ENCODE measurements at places on chromosomes 7 and 10. TPM values are rescaled to one million over a fixed set of nuclear protein-coding genes. Genes with fewer than 3 reads are reported as not detected.

GRCh38 chr10:30830315-30831230 is 201.0 kb upstream of the LYZL2 start:
- no peak for DNase-seq

- no peak for DNase-seq
These were observed 505 bp downstream of the NUDCD3 start for GRCh38 chr7:44489955-44490350.

The MAGI2 gene
- total RNA-seq, result 244 TPM

- DNase-seq, result no peak
These were observed 18.5 kb upstream of the ANTXRL start for GRCh38 chr10:46268076-46268881.

DNA sequence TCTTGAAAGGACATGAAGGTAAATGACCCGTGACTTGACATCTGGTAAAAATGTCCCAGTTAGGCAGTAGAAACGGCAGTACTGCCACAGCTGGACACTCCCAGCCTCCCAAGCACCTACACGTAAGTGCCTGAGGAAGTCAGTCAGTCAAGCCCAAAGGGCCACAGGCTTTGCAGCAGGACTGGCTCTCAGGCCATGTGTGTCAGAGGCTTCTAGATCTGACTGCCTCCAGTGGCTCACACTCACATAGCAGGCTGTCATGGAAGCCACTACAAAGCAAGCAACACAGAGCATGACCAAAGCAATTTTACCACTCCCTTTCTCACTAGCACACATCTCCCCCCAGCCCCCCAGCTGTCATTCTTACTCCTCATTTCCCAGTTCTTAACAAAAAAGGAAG is 17.8 kb upstream of the CCNJ start:
- no peak for DNase-seq

The CYP2E1 gene
- 10.5 TPM for total RNA-seq

- DNase-seq, result no peak
These were observed 8.4 kb downstream of the AQP1 start for GRCh38 chr7:30920021-30920583.

DNA sequence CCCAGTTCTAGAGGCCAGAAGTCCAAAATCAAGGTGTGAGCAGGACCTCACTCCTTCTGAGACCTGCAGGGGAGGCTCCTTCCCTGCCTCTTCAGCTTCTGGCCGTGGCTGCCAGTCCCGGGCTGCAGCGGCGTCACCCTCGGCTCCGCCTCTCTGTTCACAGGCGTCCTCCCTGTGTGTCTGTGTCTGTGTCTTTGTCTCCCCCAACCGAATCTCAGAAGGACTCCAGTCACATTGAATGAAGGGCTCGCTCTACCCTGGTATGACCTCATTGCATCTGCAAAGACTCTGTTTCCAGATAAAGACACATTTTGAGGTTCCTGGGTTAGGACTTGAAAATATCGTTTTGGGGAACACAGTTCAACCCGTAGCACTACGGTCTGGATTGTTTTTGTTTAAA is 33.1 kb upstream of the GALNT11 start:
- DNase-seq, result peak; percentile 40

DNA sequence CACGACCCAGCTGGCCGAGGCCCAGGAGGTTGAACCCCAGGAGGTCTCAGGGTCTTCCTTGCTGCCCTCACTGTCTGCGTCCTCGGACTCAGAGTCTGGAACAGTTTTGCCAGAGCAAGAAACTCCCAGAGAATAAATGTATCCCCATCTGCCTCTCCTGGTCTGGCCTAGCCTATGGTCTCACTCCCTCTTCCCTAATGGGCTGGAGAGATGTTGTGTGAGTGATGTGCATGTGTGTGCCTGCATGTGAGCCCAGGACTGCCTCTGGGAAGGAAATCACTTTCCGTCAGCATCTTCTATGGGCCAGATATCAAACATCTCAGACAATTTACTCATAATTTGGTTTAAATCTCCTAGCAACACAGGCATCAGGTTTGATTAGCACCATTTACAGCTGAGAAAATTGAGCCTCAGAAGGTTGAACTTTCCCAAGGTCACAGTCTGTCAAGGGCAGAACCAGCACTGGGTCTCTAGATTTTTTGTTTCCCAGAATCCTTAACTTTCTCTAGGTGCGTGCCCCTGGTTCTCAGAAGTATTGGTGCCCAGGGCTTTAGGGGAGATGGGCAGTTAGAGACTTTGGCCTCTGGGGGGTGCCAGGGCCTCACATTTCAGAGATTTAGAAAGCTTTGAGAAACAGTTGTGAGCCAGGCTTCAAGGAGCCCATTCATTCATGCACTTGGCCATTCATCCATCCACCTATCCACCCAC is 4.9 kb downstream of the TMEM270 start:
- no peak for DNase-seq

DNA sequence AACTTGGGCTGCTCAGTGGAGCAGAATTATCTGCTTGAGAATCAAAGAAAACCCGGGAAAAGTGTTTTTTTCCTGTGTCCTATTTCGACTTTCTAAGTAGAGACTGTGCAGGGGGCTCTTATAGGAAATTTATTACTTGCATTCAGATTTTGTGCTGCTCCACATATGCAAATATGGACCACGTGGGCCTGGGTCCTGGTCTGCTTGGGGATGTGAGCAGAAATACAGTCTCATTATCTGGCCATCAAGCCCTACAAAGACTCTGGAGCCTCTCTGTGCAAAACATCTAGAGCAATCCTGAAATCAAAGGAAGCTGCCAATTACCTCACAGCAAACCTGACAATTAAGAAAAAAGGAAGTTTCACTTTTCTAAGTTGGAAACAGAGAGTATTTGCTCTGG is 216.9 kb downstream of the LRMDA start:
- no peak for DNase-seq

GRCh38 chr10:57955076-57955475 is 312.6 kb downstream of the IPMK start:
- no peak for DNase-seq

GRCh38 chr7:116357781-116358670 is 141.5 kb upstream of the CAV2 start:
- no peak for DNase-seq

- DNase-seq, result peak; percentile 32
These were observed 21.9 kb upstream of the KCNK18 start for GRCh38 chr10:117175215-117175900.

GRCh38 chr10:70135684-70136083 is 3.1 kb upstream of the AIFM2 start:
- no peak for DNase-seq

GRCh38 chr10:75865413-75866299 is 434.2 kb downstream of the LRMDA start:
- no peak for DNase-seq

DNA sequence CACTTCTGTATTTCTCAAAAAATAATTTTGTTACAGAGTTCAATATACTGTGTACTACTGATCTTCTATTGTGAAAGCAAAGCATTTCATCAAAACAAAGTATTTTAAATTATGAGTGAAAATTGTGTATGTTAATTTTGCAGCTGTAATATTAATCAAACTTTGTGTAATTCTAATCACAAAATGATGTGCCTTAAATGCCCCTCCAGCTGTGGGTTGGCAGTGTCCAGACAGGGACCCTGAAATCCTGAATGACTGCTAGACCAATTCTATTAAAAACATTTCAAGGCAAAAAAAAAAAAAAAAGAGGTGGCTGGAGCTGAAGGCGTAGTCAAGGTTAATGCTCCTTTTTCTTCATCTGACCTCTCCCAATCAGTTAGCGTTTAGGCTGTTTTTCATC is 36.2 kb downstream of the SCD start:
- no peak for DNase-seq

The PPRC1 gene
- 8.4 TPM for total RNA-seq

The ZNF775 gene
- 10.6 TPM for total RNA-seq

GRCh38 chr7:5282543-5283316 is at the start of gene SLC29A4:
TSS of gene SLC29A4 (plus strand) at chr7:5282943. CDS start at chr7:5287817, 4,874 bp downstream.
- no peak for DNase-seq

The KNDC1 gene
- 5.9 TPM for total RNA-seq

The FXYD4 gene
- total RNA-seq, result not detected

DNA sequence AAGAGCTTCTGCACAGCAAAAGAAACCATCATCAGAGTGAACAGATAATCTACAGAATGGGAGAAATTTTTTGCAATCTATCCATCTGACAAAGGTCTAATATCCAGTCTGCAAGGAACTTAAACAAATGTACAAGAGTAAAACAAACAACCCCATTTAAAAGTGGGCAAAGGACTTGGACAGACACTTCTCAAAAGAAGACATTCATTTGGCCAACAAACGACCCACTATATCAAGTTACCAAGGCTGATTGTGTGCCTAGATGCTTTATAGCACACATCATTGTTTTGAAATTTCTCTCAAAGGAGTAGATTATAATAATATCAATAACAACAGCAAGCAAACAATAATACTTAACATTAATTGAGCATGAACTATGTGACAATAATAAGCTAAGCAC is 117.1 kb downstream of the TFPI2 start:
- DNase-seq, result no peak

GRCh38 chr10:110646417-110647135 is 2.4 kb downstream of the RBM20 start:
- DNase-seq, result no peak

GRCh38 chr10:112805701-112806100 is 144.3 kb upstream of the TCF7L2 start:
- no peak for DNase-seq

GRCh38 chr7:90828601-90829000 is 232.5 kb downstream of the CDK14 start:
- no peak for DNase-seq

All from occipital lobe (tissue), 3 donors.